Stimulated activated CD4-positive, alpha-beta T cell treated with anti-CD3 and anti-CD28 coated beads, Interleukin-15, amount 100 ng/mL, for 1 hour (primary cell): ENCODE measurements at places on chromosomes 2 and 18.

DNA sequence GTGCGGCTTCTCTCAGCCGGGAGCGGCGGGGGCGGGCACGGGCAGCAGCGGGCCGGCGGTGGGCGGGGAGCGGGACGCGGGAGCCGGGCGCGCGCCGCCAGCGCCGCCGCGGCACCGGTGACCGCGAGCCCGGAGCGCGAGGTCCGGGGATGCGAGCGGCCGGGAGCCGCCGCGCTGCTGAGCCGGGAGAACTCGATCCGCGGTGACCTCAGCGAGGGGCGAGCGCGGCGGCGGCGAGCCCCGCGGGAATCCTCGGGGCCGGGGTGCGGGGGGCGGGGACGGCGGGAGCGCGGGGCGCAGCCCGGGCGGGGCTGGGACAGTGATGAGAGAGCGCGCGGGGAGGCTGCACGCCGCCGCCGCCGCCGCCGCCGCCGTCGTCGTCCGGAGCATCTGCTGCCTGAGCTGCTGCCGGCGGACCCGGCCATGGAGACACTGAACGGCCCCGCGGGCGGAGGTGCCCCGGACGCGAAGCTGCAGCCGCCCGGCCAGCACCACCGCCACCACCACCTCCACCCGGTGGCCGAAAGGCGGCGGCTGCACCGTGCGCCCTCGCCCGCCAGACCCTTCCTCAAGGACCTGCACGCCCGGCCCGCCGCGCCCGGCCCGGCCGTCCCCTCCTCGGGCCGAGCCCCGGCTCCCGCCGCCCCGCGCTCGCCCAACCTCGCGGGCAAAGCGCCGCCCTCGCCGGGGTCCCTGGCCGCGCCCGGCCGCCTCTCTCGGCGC, at the start of gene MTCL1:
Gene MTCL1, plus strand, starts transcription at position 319 of the 723 bp plus-strand sequence. Its CDS starts 105 bp downstream, at position 424.
- no peak for DNase-seq

DNA sequence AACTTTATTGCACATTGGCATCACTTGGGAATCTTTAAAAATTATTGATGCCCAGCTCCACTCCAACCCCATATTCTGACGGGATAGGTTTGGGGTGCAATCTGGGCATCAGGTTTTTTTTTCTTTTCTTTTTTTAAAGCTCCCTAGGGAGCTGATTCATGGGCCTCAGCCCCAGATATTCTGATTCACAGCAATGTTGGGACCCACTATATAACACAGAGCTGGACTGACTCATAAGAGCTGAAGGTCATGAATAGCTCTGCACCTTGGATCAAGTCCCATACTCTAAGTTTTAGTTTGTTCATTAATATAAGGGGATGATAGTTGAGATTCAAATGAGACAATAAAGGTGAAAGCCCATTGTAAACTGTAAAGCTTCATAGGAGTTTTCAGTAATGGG, 191.1 kb upstream of the REV1 start:
- DNase-seq, result no peak

- DNase-seq, result no peak
Measured at GRCh38 chr2:49004036-49004626, 150.2 kb downstream of the FSHR start.

DNA sequence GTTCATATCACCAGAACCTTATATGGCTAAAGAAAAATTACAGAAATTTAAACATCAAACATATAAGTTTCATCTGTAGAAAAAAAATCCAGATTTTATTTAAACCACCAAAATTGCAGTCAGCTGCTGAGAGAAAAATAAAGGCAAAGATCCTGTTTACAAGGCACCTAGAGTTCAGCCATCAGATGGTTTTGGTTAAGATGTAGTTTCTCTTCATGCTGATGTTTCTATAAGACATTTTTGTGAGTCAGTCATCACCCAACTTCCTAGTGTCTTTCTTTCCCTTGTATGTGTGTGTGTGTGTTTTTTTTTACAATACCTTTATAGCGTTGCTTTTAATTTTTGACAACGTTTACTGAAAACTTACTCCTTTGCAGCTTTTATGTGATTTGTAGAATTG, 26.1 kb upstream of the MMADHC start:
- DNase-seq, result no peak

GRCh38 chr18:63342206-63342605, 22.6 kb upstream of the BCL2 start:
- no peak for DNase-seq

DNA sequence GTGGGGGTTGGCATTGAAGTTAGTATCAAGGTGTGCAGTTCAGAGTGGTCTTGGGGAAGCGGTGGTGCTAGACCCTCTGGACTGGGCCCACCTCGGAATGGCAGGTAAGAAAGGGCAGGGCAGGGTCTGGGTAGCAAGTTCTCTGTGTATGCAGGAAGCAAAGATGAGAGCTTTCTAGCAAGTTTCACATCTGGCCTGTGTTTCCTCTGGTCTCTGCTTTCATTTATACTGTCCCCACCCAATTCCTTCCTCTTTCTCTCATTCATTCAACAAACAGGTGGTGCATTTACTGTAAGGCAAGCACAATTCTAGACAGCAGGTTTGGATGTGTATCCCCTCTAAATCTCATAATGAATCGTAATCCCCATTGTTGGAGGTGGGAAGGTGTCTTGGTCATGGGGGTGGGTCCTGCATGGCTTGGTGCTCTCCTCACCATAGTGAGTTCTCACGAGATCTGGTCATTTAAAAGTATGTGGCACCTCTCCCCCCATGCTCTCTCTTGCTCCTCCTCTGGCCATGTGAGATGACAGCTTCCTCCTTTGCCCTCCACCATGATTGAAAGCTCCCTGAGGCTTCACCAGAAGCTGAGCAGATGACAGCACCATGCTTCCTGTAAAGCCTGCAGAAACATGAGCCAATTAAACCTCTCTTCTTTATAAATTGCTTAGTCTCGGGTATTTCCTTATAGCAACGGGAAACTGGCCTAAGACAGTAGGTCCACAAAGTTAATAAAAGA, 51.8 kb downstream of the PKDCC start:
- DNase-seq, result no peak

- DNase-seq, result no peak
Measured at GRCh38 chr2:58532641-58533040, 291.5 kb upstream of the FANCL start.

DNA sequence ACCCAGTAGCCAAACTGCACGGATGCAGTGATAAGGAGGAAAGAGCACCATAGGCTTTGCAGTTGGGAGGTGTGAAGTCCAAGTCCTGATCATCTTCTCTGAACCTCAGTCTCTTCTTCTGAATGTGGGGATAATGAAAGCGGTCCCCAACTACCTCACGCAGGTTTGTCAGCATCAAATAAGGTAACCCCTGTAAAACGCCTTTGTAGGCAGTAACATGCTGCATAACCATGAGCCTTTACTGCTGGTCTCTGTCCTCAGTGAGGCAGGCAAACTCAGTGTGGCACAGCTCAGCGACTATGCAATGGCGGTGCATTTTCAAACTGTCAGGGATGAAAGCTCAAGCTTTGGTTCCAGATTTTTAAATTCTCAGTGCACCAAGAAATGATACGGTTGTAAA, 46.1 kb downstream of the DNMT3A start:
- DNase-seq, result no peak

GRCh38 chr18:5463831-5464230, 80.0 kb downstream of the EPB41L3 start:
- DNase-seq, result no peak

DNA sequence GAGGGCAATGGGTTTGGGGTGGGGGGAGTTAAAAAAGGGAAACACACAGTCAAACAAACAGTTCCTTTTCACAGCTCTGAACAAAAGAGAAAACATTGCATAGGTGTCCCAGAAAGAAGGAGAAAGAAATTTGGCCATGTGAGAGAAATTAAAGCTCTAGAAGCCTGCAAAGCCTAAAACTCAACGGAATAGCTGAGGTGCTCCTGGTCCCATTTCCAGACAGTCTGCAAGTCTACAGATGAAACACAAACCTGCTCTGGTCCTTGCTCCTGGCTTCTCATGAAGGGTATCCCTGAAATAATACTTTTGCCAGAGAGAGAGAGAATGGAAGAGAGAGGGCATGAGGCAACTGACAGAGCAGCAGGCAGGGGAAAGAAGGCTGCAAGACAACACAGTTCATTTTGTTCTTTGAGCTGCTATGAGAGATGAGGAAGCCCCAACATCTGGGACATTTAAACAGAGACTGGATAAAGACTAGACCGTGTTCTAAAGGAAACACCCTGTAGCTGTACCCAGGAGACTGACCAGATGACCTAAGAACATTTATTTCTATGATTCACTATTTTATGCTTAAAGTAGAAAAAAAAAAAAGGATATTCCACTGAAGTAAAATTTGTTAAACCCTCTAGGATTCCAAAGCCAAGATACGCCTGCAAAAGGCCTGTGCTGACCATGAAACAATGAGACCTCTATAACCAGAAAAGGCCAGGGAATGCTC, 57.3 kb upstream of the CYP26B1 start:
- no peak for DNase-seq

- DNase-seq, result no peak
Measured at GRCh38 chr2:144595279-144595678, 75.4 kb upstream of the ZEB2 start.

GRCh38 chr2:9800975-9801726, 42.1 kb upstream of the TAF1B start:
- peak; percentile 37 for DNase-seq

GRCh38 chr2:54597153-54597848, 126.2 kb upstream of the EML6 start:
- DNase-seq, result no peak

GRCh38 chr2:42187886-42188285, 18.7 kb downstream of the EML4 start:
- no peak for DNase-seq

GRCh38 chr2:36528274-36528673, 69.7 kb downstream of the FEZ2 start:
- no peak for DNase-seq

DNA sequence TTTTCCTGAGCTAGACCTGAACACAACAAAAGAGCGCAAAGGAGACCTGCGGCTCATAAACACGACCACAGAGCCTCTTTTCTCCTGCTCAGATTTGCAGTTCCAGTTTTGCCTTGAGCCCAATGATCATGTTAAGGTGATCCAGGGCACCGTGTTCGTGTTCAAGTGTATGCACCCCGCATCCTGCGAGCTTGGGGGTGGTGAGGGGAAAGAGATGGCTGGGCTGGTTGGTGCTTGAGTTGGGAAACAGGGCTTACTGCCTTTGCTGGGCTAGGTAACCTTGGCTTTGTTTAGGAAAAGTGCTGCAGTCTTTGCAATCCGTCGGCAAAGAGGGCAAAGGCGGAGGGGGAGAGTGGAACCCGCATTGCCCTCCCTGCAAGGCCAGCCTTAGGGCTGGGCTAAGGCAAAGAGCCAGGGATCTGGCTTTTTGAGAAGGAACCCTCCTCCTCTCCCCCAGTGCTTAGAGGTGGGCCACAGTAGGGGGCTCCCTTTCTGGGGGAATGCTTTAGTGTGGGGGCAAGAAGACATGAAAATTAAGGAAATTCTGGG, 1.3 kb downstream of the HOXD10 start:
- no peak for DNase-seq
